Stimulated activated effector memory CD8-positive, alpha-beta T cell treated with anti-CD3 and anti-CD28 coated beads, Interleukin-12 subunit alpha, Interleukin-12 subunit beta, amount 100 ng/mL, for 72 hours (primary cell): ENCODE measurements at places on chromosomes 7 and 10.

- DNase-seq = no peak
These were observed 259.4 kb downstream of the CAMK1D start for GRCh38 chr10:12608761-12609160.

DNA sequence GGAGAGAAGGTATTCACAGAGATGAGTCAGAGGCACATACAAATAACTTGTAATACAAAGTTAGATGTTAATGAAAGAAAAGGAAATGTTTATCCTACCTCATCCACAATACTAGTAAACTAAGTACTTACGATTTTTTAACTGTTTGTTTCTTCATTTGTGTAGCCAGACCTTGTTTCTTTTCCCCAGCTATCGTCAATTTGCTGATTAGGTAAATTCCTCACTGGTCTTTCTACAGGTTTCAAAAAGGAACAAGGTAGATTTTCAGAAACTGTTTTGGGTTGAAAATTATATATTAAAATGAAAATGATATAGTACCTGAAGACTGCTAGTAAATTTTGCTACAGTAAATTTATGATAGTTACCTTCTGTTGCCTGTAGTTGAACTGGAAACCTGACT, 56.6 kb downstream of the PON1 start:
- DNase-seq = no peak

- no peak for DNase-seq
These were observed 18.4 kb downstream of the ADAM8 start for GRCh38 chr10:133258066-133258817.

- DNase-seq = no peak
These were observed 20.8 kb upstream of the OR2A5 start for GRCh38 chr7:144027974-144028373.

- no peak for DNase-seq
These were observed 23.7 kb upstream of the FOXL3 start for GRCh38 chr7:265998-266850.

DNA sequence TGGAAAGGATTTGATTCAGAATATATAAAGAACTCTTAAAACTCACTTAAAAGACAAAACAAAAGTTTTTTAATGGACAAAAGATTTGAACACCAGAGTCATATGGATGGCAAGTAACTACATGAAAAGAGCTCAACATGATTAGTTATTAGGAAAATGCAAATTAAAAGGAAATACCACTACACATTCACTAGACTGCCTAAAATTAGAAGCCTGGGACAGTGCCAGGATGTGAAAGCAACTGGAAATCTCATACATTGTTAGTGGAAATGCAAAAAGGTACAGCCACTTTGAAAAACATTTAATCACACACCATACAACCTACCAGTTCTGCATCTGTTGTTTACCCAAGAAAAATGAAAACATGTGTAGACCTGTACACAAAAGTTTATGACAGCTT, 48.8 kb downstream of the RALA start:
- no peak for DNase-seq

DNA sequence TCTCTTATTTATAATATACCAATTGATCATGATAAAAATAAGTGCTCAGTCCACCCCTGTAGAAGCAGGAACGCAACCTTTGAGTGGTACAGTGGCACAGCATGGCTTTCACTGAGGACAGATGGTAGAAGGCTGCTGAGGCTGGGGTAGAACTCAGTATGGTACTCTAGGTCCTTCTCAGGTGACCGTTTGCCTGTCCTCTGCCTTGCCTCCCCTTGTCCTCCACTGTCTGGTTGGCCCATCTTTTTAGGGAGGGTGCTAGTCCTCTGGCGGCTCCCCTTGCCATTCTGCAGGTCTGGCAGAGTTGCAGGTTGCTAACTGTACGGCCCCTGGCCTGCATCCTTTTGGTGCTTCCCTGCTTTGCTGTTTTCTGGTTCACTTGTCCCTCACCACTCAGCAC, 27.3 kb downstream of the SLC18A2 start:
- DNase-seq = no peak

GRCh38 chr7:4472728-4473127, 209.4 kb upstream of the FOXK1 start:
- no peak for DNase-seq

GRCh38 chr7:106177300-106177690, 65.2 kb upstream of the SYPL1 start:
- no peak for DNase-seq

GRCh38 chr10:20817116-20817515, 80.0 kb downstream of the NEBL start:
- no peak for DNase-seq

GRCh38 chr10:1266033-1266802, 210.0 kb downstream of the WDR37 start:
- no peak for DNase-seq

DNA sequence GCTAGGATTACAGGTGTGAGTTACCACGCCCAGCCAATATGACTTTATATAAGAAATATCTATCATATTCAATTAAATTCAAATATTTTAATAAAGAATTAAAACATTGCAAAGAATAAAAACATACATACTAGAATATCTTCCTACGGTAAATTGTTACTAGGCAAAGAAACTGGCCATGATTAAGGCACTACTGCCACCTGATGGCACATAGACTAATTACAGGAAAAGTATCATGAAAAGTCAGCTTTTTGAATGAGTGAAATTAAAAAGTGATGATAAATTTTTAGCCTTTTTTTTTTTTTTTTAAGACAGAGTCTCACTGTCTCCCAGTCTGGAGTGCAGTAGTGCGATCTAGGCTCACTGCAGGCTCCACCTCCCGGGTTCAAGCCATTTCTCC, 30.9 kb downstream of the MRPS33 start:
- no peak for DNase-seq

GRCh38 chr7:139570119-139570518, 46.6 kb downstream of the CLEC2L start:
- no peak for DNase-seq

DNA sequence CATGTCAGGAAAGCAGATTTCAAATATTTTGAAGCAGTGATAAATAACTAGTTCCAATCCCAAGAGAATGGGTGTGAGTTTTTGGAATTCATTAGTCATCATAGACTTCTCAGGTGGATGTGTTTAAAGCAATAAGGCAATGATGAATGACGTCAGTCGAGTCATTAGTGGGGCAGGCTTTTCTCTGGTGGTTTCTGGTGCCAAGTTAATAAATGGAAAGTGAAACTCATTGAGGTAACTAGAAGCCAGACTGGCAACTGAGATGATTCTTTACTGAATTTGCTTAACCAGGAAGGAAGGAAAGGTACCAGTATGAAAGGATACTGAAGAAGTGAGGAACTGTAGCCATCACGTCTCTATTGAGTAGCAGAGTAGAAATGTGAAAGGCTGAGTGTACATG, 311.0 kb downstream of the GPAM start:
- no peak for DNase-seq

GRCh38 chr10:27153845-27154193, 365 bp downstream of the YME1L1 start:
- no peak for DNase-seq

DNA sequence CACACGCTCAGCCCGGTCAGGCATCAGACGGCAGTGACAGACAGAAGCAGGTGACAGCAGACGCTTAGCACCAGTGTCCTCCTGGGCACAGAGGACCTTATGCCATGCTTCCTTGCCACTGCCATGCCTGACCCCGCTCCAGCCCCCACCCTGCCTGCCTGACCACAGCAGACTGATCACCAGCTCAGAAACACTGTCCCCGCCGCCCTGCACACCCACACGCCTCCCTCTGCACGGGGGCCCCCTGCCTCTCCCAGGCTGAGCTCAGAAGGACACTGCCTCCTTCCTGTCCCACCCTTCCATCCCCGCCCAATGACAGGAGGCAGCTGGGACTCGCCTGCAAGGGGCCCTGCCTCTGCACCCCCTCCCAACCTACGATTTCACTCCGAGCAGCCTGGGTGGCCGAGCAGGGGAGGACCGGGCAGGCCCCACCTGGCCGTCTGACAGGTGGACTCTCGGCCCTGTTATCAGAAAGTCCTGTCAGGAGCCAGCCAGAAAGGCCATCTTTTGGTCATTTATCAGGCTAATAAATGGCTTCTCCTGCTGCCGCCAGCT, 183.4 kb downstream of the ELFN1 start:
- DNase-seq = no peak

DNA sequence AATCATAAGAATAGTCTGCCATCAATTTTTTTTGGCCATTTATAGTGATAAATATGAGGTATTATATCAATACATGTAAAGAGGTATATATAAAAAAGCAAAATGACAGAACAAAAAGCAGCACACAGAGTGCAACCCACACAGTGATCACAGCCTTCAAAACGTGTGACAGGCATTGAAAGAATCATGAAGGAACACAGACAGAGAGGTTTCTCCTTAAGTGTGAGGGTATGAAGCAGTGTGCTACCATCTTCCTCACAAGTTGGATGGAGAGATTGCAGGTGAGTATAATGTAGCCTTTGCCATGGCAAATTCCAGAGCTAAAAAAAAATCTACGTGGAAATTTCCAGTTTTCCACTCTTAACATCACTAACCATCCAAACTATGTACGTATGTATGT, 19.6 kb upstream of the EPC1 start:
- no peak for DNase-seq

DNA sequence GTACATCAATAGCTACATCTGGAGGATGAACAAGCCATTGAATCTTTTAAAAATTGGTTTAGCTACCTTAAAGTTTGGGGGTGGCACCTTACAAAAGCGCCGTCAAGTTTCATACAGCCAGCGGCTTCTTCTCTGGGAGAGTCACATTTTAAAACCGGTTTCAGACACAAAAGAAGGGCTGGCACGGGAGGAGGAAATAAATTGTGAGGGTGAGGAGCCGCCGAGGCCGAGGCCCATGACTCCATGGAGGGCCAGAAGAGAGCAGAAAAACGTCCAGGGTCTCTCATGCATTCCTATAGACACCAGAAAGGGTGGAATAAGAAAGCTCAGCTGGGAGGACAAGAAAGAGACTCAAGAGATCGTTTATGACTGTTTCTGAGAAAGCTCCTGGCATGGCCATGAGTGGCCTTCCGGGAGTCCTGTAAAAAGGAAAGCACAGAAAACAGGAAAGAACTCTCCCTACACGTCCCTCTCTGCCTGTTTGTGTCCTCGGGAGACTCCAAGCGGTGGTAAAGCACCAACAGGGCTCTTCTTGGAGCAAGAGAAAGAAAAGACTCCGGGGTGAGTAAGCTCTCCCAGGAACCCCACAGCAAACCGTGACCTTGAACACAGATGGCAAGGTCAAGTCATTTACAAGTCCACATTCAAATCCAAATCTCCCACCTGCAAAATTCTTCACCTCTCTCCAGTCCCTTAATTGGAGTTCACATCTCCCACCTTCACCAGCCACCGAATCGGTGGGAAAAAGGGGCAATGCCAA, 1.8 kb downstream of the FRAT2 start:
- no peak for DNase-seq

- DNase-seq = no peak
These were observed 119.9 kb downstream of the CCNY start for GRCh38 chr10:35456153-35456720.

GRCh38 chr7:130133029-130133782, 62.9 kb downstream of the KLHDC10 start:
- DNase-seq = no peak

- DNase-seq = no peak
These were observed 99.0 kb downstream of the DYNC2I1 start for GRCh38 chr7:158955146-158955870.

DNA sequence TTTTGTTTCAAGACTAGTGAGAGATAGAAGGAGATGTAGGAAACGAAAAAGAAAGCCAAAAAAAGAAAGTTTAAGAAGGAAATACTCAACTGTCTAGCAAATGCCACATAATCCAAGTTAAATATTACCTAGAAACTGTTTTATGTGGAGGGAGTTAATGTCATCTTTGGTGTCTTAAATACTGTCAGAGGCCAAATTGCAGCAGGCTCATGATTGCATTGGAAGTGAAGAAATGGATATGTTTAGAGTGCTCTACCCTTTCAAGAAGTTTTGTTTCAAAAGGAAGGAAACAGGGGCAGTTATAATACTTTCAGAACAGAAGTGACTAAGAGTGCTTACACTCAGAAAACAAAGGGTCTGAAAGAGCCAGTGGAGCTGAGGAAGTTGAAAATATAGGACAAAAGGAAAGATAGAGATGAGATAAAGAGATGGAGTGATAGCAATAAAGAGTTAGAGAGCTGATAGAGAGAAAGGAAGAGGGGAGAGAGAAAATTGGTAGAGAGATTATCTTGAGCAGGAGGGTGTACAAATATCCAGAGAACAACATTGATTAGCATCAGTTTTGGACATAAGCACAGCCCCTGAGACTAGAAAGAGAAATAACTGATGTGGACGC, 28.0 kb upstream of the GNAI1 start:
- DNase-seq = no peak

- DNase-seq = no peak
These were observed 39.2 kb upstream of the ZNF680 start for GRCh38 chr7:64602086-64602485.

DNA sequence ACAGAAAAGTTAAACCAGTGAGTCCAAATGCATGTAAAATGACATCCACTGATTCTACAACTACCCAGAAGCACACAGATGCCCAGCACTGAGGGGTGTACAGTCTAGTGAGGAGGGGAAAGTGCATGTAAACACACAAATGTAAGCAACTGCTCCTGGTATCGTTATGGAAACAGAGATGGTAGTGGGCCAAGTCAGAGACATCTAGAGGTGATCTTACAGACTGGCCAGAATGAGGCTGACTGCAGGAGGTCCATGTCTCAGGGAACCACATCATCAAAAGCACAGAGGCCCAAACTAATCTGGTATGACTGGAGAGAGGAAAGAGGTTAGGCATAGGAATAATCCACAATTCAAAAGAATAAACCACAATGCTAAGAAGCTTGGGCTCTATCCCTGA, 176.5 kb downstream of the SRPK2 start:
- no peak for DNase-seq

- no peak for DNase-seq
These were observed 55.0 kb upstream of the GHITM start for GRCh38 chr10:84084342-84084741.

GRCh38 chr10:7672341-7673134, 5.8 kb upstream of the ITIH5 start:
- DNase-seq = no peak

- no peak for DNase-seq
These were observed 328.2 kb upstream of the LRRN3 start for GRCh38 chr7:110762546-110763225.

DNA sequence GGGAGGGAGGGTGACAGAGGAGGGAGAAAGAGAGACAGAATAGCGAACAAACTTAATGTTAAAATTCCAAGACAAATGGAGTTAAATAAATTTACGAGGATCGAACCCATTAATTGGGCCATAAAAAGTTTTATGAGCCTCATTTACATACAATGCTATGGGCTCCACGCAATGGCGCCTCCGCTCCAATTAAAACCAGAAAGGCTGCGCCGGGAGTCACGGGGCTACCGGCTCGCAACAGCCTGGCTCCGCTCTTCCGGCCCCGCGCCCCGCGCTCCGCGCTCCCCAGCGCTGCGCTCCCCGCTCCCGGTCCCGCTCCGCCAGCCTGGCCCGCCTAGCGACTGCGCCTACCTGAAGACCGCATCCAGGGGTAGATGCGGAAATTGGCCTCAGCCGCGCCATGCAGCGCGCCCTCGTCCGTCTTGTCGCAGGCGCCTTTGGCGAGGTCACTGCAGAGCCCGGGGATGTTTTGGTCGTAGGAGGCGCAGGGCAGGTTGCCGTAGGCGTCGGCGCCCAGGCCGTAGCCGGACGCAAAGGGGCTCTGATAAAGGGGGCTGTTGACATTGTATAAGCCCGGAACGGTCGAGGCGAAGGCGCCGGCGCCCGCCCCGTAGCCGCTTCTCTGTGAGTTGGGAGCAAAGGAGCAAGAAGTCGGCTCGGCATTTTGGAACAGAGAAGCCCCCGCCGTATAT, 513 bp downstream of the HOXA7 start:
- no peak for DNase-seq
